ENCODE measurements at places on chromosomes 7 and 10.

- no peak for DNase-seq
Observed at GRCh38 chr10:123884351-123884906, 7.2 kb downstream of the CPXM2 start.

DNA sequence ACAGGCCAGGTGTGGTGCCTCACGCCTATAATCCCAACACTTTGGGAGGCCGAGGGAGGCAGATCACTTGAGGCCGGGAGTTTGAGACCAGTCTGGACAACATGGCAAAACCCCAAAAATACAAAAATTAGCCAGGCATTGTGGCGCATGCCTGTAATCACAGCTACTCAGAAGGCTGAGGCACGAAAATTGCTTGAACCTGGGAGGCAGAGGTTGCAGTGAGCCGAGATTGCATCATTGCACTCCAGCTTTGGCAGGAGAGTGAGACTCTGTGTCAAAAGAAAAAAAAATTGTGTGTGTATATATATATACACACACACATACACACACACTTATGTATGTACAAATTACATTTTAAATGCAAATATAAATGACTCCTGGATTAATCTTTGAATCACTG, 76.8 kb upstream of the LRRN3 start:
- DNase-seq = no peak

GRCh38 chr10:88995156-88995876, 4.7 kb downstream of the FAS start:
- no peak for DNase-seq

DNA sequence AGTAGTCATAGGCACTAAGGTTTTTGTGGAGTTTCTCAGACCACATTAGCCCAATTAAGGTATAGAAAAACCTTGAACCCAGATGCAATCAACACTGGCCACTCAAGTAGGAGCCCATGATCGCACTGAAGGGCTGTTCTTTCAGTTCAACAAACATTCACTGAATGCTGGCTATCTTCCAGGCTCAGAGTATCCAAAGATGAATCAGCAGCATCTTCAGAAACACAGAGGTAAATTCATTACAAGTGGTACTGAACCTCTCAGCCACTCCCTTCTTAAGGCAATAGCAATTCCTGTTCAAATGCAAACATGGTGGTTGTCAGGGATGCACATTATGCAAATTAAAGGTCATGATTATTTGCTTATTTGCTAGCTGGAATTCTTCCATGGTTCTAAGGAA, 17.1 kb downstream of the KCNK18 start:
- no peak for DNase-seq

GRCh38 chr7:30816645-30817370, 45.6 kb downstream of the MINDY4 start:
- no peak for DNase-seq

GRCh38 chr10:104300736-104301292, 31.8 kb downstream of the GSTO2 start:
- peak; percentile 71 for DNase-seq

DNA sequence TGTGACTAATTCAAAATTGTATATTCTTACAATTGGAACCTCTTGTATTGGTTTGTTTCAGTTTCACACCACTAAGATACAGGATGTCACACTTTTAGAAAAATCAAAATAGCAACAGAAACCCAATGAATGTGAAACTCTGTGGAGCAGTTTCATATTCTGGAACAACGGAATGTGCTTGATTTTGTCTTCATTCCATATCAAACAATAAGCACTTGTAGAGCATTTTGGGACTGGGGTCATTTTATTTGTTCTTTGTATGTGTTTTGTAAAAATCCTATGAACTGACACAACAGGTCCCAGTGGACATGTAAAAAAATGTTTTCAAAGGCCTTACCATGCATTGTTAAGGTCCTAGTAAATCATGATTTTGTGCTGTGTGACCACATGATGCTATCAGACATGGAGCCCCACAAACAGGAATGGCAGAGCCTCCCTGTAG, 123.1 kb downstream of the DKK1 start:
- DNase-seq = no peak

DNA sequence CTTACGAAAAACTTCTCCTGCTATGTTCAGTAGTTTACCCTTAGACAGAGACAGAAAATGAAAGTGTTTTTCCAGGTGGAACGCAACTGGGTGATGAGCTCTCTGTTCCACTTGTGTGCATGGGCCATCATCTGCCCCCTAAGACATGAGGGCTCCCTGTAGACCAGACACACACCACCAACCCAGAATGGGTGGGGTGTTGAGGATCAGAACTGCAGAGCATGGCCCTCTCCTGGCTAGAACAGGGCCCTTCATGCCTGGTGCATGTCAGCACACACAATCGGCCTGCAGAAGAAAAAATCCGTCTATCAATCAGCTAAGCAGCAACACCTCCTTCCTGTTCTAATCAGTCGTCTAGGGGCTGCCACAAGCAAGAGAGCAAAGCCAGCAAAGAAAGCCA, 186.2 kb upstream of the INHBA start:
- no peak for DNase-seq

DNA sequence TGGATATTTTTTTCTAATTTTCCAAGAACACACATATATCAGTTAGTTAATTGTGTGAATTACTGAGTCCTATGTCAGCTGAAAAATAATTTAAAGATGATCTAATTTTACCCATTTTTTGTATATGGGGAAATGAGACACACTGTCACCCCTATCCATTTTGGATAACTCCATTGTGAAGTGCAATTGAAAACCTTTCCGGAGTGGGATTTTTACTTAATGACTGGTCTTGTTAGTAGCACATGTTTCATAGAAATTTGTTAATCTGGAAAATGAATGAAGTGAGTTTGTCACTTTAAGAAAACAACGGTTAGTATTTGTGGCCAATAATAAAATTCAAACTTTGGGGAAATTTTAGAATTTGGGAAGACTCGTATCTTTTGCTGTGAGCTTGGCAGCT, 2.0 kb downstream of the GARS1 start:
- no peak for DNase-seq

GRCh38 chr7:127346575-127347256, 45.8 kb downstream of the ZNF800 start:
- no peak for DNase-seq

- DNase-seq = no peak
Observed at GRCh38 chr10:24418532-24418931, 209.6 kb downstream of the KIAA1217 start.

- no peak for DNase-seq
Observed at GRCh38 chr7:131950758-131951157, 394.3 kb upstream of the PODXL start.

GRCh38 chr7:29319719-29320521, 125.3 kb downstream of the CHN2 start:
- DNase-seq = peak; percentile 52

DNA sequence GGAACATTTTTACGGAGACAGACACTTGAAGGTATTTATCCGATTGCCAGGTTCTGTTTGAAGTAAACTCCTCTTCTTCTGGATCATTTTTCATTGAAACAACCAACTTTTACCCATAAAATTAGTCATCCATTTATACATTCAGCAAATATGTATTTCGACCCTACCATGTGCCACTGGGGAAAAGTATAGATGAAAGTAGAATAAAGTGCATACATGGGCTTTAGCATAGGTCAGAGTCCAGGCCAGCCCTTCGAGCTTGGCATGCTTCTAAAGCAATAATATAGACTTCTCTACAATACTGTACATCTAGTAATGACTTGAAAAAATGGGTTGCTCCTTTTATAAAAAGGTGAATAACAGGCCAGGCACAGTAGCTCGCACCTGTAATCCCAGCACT, 10.1 kb downstream of the SLC25A16 start:
- no peak for DNase-seq

DNA sequence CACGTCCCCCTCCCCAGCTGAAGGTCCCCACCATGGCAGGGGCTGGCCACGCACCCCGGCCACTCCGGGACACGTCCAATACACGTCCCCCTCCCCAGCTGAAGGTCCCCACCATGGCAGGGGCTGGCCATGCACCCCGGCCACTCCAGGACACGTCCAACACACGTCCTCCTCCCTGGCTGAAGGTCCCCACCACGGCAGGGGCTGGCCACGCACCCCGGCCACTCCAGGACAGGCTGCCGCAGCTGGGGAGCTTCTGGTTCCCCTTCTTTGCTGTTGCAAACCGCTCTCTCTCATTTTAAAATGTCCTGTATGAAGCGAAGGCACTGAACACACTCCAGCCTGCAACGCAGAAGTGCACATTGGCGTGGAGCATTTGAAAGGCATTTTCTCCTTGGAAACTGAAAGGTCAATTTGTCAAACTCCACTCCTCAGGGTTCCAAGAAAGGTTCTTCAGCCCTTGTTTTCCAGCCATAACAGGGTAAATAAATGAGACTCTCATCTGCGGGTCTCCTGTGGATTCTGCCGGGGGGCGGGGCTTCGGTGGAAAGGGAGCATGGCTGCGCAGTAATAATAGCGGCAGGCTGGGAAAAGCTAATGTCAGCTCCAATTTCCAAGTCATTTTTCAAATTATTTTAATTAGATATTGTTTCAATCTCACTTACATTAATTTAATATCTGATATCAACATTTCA, 580.3 kb downstream of the DNAJB6 start:
- DNase-seq = no peak

Data from posterior cingulate gyrus (tissue), 11 donors.